ENCODE measurements at places on chromosomes 3 and 15.

- no peak for DNase-seq
These were observed 35.0 kb upstream of the CAPN7 start for GRCh38 chr3:15171096-15171495.

DNA sequence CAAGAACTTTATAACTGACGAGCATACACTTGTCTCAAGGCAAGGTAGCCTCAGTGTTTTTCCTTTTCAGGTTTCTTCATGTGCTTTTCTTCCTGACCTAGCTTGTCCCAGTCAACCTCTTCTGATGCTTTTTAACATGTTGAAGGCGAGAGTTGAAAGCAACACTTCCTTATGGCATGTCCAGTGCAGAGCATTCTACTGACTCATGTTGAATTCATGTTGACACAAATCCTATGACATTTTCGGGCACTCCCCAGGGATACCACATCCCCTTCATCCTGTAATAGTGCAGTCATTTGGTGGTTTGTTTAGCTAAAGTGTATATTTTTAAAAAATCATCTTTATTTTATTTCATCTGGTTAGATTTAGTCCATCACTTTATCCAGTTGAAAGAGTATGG, 75.9 kb upstream of the CBLB start:
- DNase-seq, result no peak

DNA sequence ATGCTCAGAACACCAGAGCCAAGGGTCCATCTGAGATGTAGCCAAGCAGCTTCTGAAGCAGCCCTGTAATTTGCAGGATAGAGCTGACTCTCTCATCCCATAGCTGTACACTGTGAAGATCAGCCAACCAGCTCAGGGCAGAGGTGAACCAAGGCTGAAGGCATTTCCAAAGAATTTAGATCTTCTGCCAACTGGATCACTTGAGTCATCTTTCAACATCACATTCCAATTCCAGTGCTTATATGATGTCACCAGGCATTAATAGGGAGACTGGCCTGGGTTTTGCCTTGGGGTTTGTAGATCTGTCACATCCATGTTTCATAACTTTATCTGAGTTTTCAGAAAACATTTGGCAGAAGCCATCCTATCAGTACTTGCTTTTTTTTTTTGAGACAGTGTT, 98.2 kb downstream of the NR2F2 start:
- DNase-seq, result peak; percentile 66

- DNase-seq, result peak; percentile 78
These were observed 55.0 kb upstream of the CHD2 start for GRCh38 chr15:92845126-92845508.
